ENCODE measurements at places on chromosomes 3 and 15.

DNA sequence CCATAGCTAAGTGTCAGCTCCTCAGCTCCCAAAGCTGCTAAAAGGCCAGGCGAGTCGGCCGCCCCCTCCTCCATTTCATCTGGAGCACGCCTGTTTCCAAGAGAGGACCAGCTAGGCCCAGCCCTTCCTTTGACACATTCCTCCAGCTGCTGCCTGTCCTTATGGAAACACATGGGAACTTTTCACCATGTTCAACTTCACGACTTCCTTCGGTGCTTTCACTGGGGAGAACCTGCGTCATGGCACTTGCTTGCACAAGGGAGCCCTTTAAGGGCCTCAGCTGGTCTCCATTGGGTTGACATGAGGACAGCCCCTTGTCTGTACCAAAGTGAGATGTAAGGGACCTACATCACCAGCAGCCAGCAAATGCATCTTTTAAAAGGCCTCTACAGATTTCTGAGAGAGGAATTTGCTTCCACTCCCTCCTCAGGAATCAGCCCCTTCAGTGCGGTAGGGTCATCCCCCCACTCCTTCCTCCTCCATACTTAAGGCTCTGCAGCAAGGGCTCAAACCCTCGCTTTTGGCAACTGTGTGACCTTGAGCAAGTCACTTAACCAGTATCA, 2.1 kb downstream of the MAGI1 start:
- no peak for DNase-seq

GRCh38 chr3:20724241-20724640, 538.2 kb upstream of the SGO1 start:
- no peak for DNase-seq

GRCh38 chr15:35151782-35152181, 66.7 kb upstream of the NANOGP8 start:
- no peak for DNase-seq

- DNase-seq, result no peak
These were observed 36.4 kb upstream of the EHHADH start for GRCh38 chr3:185290266-185290665.

DNA sequence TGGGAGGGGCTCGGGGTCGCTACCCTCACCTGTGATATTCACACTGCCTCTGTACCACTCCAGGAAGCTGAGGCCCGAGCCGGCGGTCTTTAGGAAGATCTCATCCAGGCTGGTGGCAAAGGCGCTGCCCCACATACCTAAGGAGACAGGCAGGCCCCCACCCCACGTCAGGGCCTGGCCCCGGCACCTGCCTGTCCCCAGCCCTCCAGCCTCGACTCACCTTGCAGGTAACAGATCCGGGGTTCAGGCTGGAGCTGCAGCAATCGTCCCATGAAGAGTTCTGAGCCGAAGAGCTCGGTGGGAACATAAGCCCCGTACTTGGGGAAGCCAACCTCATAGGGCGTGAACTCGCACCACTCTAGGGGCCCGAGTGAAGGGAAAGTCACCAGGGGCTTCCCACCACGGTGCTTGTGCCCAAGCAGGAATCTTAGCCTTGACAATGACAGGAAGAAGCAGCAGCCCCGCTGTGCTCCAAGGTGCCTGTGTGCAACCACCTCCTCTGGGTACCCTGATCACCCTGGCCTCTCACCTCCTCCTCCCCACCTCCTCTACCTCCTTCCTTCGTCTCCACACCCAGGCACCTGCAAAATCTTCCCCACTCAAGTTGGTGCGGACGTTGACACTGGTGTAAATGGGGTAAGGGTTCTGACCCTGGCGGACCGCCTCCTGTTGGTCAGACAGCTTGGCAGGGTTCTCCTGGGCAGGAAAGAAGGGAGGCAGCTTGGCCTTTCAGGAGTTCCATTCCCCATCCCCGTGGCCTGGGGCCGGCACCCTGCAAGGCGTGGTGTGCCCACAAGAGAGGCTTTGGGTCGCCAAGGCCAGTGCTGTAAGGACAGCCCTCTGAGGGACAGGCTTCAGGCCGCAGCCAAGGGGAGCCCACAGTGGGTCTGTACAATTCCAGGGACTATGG, 10.6 kb downstream of the PLA2G4F start:
- no peak for DNase-seq

DNA sequence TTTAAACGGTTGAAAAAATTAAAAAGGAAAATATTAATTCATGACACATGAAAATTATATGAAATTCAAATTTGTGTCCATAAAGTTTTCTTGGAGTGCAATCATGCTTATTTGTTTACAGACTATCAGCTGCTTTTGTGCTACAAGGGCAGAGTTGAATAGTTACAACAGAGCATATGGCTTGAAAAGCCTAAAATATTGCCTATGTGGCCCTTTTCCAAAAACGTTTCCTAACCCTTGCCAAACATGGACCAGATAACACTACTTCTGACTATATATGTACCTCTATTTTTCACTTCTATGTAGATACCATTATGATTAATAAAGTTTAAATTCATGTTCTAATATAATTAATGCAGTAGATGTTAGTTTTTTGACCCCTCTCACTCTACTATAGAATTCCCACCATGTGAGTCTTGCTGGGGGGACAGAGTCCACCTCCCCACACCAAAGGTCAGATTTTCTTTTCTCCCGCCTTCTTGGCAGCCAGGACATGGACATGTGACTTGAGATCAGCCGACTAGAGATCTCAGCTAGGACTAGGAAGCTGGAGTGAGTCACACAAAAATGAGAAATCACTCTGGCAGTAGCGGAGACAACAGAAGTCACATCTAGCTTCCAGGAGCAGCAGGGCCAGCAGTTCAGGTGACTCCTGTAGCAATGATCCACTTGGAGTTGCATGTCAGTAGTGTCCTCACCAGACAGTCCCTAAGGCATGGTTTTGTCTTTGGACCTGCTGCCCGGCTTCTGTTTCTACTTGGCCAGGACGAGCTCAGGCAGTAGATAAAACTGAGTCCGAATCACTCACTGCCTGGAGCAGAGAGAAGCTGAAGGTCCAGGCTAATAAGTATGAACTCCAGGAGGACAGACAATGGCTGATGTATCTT, 22.4 kb downstream of the CIAO2A start:
- peak; percentile 21 for DNase-seq

- DNase-seq, result no peak
These were observed 83.3 kb upstream of the TSC22D2 start for GRCh38 chr3:150324788-150325187.

GRCh38 chr3:117350371-117350770, 640.8 kb downstream of the TUSC7 start:
- DNase-seq, result no peak

GRCh38 chr15:51681303-51681963, at the start of gene SCG3:
Gene SCG3, plus strand, starts transcription at chr15:51681503. Its CDS starts 253 bp downstream, at chr15:51681756.
- DNase-seq, result peak; percentile 87

Data from C1 segment of cervical spinal cord (tissue), 14 donors.